ENCODE measurements at places on chromosomes 2 and 18.

- no peak for DNase-seq
These were observed 74.9 kb upstream of the WDR75 start for GRCh38 chr2:189366349-189366748.

DNA sequence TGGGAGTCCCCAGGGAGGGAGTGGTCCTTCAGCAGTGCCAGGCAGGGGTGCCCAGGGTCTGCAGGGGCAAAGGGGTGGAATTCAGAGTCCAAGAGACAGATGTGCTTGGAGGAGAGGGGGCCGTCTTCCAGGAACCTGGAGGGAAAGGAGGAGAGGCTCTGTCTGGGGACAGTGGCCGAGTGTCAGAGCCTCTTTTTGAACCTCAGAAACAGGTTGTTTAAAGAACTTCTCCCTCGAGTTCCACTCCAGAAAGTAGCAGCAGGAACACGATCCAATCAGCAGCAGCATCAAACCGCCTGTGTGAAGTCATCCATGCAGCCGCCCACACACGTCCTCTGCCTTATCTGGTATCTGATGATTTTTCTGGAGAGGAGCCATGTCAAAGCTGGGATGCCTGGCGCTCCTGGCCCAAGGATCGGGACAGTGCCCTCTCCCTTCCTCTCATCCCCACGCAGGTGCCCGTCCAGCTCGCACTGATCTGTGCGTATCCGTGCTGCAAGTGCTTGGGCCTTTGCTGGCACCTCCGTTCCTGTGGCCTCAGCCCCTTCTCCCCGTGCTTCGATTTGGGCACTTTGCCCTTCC lies 205.1 kb downstream of the NDUFA10 start:
- no peak for DNase-seq

GRCh38 chr18:23106575-23106974 lies 28.7 kb upstream of the CABLES1 start:
- DNase-seq = no peak

DNA sequence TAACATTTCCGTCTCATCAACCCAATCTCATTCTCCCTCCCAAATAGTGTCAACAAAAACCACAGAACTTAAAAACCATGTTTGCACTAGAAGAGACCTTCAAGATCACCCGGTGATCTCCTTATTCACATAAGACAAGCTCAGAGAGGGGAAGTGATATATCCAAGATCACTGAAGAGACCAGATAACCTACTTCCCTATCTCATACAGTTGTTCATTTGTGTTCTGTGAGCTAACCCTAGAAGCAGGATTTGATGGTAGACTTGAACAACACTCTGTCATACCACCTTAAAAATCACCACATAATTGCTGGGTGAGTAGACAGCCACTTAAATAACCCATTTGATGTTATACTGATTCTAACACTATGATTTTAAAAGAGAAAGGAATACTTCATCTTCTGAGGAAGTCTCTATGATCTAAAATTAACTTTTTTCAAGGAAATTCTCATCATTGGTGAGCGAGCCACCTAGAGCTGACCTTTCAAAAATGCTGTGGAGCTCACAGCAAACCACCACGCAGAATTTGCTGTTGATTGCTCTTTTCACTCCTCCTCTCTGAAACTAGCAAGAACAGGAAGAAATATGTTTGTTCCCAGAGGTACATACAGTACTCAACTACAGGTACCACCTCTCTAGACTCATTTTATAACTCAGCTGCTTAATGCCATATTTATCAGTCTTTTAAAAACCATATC lies 15.1 kb downstream of the AAK1 start:
- no peak for DNase-seq

DNA sequence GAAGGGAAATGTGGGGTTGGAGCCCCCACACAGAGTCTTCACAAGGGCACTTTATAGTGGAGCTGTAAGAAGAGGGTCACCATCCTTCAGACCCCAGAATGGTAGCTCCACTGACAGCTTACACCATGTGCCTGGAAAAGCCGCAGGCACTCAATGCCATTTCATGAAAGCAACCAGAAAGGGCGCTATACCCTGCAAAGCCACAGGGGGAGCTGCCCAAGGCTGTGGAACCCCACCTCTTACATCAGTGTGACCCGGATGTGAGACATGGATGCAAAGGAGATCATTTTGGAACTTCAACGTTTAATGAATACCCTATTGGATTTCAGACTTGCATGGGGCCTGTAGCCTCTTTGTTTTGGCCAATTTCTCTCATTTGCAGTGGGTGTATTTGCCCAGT lies 694.7 kb downstream of the CBLN2 start:
- DNase-seq = no peak

DNA sequence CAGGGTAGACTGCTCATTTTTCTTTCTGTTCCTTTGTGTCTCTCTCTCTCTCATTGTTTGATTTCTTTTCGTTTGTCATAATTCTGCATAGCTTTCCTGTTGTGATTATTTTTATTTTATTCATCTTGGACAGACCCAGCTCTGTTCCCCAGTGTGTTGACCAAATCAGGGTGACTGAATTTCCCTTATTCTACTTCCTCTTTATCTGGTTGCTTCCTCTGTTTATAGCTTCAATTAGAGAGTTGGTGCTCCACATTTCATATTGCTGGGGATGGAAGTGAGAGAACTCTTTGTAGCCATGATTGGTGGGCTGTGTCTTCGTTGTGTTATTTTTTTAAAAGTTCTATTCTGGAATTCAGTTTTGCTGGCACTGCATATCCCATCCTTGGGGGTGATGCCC lies 19.1 kb downstream of the PROKR1 start:
- DNase-seq = no peak

- DNase-seq = no peak
These were observed 155.9 kb upstream of the CAPN13 start for GRCh38 chr2:30963184-30963583.

- no peak for DNase-seq
These were observed 1.1 kb upstream of the HOXD9 start for GRCh38 chr2:176121190-176122051.

DNA sequence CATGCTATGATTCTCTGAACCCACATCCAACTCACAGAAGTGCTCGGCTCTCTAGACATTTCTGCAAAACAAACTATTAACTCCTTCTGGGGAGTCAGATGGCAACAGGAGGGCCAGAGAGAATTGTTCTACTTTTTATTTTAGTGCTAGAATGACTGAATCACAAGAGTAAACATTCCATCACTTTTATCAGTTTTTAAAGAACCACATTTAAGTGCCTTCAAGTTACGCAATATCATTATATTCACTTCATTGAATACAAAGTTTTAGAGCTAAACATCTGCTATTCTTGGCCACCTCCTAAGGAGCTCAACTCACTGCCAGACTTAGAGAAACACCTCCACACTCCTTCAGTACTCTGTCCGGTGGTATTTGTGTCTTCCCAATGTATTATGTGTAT lies 22.4 kb downstream of the B4GALT6 start:
- no peak for DNase-seq

DNA sequence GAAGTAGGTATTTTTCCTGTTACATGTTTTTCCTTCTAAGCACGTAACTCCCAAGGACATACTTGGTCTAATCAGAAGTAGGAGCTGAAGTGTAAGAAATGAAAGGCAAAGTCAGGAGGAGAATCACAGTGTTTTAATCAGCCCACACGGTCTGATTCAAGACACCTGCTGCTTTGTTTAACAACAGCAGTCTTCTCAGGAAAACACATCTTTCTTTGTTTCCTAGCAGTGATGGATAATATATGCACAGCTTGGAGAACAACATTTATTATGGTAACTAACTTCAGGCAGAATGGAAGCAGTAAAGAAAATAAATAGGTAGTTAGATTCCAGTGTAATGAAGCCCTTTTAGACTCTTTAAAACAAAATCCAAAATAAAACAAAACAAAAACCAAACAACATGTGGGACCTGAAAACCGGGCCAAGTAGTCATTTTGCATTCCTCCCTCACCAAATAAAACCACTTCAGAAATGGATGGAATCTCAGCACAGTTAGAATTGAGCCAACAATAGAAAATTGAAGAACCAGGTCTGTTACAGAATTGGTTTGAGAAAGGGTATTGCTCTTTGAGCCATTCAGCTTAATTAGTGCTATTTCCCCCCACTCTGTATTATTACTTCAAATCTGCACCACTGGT lies 61.1 kb upstream of the UGP2 start:
- no peak for DNase-seq

DNA sequence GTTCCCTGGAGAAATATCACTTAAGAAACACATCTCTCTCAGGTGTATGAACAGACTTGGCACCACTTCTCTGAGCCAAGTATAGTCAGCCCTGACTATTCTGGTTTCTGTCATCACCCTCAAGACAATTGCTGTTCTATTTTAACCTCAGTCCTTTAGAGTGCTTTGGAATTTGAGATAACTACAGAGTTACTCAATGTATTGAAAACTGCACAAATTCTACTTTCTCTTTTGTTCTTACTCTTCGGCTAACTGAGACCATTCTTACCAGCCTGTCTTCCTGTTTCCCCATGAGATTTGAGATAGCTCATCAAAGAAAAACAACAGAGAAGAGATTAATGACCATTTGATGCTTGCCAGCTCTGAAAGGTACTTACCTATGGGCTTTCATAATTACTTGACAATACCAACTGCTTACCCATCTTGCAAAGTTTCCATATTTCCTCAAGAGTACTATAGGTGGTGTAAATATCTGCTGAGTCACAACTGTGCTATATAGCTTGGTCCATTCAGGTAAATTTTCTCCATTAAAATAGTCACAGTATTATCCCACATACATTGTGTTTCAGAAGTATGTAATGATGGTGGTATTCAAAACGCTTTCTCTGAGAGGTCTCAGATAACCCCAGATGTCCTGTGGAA lies 467.5 kb upstream of the CHST9 start:
- DNase-seq = no peak

DNA sequence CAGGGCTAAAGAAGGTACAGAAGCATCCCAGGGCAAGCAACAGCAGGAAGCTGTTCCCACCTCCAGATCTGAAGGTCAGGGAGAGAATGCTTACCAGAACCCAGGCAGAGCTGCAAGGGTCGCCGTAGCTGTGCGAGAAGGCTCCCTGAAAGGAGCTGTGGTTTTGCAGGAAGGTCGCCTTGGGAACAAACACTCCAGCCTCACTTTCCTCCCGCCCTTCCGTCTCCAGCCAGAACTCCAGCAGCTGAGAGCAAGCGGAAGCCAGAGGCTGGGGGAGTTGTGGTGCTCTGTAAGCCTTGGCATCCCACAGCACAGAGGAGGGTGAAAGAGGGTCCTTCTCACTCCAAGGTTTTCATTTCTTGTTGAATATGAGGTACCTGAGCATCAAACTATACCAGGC lies 18.3 kb upstream of the ICOS start:
- DNase-seq = no peak

DNA sequence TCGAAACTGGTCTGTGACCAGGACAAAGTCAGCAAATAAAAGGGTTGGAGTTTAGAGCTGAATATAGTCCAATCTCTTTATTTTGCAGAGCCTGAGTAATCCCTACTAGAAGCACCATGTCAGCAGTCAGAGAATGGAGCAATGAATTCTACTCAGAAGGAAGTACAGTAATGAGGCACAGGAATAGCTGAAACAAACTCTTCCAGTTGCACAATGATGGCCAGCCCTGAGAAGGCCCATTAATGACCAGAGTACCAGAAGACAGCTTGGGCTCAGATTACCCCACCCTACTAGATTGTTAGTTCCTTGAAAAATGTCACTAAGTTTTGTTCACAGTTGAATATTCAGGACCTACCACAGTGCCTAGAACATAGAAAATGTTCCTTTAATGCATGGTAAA lies 40.3 kb upstream of the SCG2 start:
- DNase-seq = no peak

DNA sequence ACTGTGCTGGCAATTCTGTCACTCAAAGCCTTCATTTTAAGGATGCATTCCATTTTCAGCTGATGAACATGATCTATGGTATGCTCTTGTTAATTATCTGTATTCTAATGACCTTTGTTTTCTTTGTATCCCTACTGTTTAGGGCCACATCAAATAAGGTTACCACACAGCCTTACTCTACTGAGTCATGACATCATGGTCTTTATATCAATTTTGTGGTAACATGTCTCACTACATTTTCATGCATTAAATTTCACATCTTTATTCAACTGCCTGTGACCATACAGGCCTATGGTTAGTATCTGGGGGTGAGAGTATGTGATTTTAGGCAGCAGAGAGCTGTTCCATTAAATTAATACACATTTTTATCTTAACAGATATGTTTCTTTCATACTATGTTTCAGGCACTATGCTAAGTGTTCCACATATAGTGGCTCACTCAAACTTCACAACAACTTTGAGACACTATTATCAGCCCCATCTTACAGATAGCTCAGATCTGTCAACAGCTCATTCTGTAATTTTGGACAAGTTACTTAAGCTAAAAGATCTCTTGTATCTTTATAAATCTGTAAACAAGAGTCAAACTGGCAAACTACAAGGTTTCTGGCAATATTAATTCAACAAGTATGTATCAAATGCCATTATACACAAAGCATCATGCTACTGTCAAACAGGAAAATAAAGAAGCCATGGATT lies 18.0 kb downstream of the LRPPRC start:
- no peak for DNase-seq

DNA sequence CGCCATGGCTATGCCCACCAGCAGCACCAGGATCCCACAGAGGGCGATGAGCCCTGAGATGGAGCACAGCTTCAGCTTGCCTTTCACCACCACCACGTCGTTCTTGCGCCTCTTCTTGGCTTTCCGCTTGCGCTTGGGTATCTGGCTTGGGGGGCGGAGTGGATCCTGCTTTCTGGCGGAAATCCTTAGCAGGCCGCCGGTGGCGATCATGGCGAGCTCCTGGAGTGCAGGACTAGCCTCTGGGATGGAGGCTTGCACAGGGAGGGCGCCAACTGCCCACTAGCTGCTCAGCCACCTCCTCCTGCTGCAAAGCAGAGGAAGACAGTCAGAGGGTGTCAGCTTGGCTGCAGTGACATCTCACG lies 3.5 kb downstream of the TMEM200C start:
- no peak for DNase-seq

GRCh38 chr2:99734236-99734635 lies 244.4 kb upstream of the REV1 start:
- no peak for DNase-seq

GRCh38 chr18:49456794-49457193 lies 3.7 kb downstream of the DYM start:
- no peak for DNase-seq

GRCh38 chr2:157792335-157793052 lies 83.6 kb downstream of the ACVR1 start:
- no peak for DNase-seq

DNA sequence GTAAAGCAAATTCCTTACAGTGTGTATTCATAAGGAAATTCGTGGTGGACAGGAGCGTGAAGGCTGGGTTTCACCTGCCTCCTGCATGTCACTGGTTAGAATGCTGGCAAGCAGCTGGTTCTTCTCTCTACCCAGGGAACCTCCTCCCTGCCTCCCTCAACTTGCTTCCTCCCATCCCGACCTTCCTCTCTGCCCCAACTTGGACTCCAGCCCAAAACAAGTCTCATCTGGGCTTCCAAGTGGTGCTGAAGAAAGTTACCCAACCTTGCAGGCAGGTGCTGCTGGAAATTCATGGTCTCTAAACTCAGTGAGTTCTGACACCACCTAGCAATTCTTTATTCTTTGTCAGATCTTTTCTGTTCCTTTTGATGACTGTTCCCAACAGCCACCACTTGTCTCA lies 184.5 kb downstream of the BCL2 start:
- DNase-seq = no peak

GRCh38 chr2:109722026-109722425 lies 72.1 kb upstream of the RGPD5 start:
- DNase-seq = no peak

- no peak for DNase-seq
These were observed 35.8 kb downstream of the SCTR start for GRCh38 chr2:119488245-119489214.
